ENCODE measurements at places on chromosomes 12 and 14.

DNA sequence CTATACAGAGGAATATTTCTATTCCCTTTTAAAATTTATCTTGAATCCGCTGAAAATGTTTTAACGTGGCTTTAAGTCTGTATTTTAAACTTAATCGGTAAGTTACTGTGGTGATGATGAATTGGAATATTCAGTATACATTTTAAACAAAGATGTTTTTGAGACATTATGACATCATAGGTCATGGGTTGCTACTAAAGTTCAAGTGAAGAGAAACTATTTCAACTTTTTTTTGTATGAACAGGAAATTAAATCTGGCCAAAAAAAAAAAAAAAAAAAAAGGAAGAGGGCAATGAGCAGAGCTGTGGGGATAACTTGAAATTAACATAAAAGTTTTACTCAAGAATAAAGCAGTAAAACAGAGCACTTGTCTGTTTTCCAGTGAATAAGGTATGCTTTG, 109.0 kb downstream of the PLEKHA5 start:
- no peak for DNase-seq

DNA sequence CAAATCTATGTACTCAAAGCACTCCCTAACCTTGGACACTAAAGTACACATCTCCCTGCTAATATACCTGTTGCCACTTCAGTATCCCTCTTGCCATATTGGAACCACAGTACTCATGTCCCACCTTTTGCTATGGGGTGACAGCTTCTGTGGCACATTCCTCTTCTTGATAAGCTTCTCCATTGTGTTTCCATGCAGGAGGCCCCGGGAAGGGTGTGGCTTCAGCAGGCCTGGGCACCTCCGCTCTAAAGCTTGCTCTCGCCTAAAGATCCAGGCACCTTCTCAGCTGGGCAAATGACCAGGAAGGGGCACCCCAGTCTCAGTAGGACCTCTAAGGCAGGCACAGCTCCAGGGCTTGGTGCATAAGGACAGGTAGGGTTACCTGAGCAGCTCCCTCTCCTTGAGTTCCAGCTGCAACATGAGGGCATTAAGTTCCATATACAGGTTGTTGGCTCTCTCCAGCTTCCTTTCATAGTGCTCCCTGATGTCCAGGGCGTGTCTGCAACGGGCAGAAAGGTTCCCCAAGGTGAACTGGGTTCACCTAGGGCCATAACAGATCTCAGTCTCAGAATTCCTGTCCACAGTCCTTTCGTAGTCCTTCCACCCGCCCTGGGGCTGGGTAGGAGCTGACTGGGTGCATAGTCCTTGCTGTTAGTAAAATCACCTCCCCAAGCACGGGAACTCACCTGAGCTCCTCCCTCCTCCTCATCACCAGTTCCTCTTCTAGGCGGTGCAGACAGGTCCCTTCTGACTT, 15.9 kb downstream of the MAP3K12 start:
- no peak for DNase-seq

DNA sequence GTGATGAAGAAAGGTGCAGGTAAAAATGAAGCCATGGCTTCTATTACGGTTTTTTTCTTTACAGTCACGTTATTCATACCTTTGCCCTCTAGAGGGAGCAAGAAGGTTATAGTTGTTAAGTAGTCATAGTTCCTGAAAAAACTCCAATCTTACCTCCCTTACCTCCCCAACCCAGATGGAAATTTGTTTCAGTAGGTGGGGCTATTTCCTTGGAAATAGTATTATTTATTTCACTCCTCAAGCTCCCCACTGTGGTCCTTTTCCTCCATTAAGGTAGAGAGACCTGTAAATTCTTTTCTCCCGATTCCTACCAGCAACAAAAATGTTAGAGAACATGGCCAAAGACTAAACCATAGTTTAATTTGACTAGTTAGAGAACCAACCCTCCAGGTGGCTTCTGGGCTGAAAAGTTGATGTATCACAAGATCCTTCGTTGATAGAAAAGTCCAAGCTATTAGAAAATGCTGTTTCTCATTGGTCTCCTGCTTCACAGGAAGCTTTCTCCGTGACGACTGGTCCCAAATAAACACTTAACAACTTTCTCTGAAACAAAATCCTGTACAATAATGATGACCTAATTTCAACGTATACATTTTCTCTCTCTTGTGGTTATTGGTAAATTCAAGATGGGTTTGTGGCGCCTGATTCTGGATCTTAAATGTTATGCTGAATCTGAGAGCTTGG, 43.5 kb downstream of the TMX1 start:
- DNase-seq = no peak

GRCh38 chr14:60235440-60235839, 13.6 kb upstream of the PPM1A start:
- DNase-seq = no peak

GRCh38 chr12:1419849-1420371, 174.5 kb downstream of the FBXL14 start:
- no peak for DNase-seq

DNA sequence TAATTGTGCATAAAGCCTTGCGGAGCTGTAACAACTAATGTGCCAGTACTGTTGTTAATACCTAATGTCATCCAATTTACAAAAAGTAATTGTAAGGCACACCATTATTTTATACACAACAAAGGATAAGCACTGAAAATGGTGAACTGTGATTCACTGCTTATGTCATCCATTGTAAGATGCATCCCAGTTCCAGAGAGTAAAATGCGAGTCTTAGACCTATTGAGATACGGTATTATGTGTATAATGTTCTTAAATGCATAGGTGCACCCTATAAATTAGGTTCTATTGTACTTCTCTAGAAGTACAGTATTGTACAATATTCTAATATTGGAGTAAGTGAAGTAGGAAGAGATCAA, 406 bp downstream of the PARP2 start:
- DNase-seq = no peak

- DNase-seq = no peak
These were observed 34.9 kb downstream of the PLEKHD1 start for GRCh38 chr14:69519204-69520100.

- no peak for DNase-seq
These were observed 123.4 kb downstream of the PTPRQ start for GRCh38 chr12:80567401-80567800.

- DNase-seq = no peak
These were observed 116.0 kb downstream of the METTL25 start for GRCh38 chr12:82474181-82474797.

GRCh38 chr14:99163446-99163845, 108.6 kb downstream of the BCL11B start:
- DNase-seq = no peak

- no peak for DNase-seq
These were observed 154.4 kb downstream of the LRIG3 start for GRCh38 chr12:58765653-58766512.

DNA sequence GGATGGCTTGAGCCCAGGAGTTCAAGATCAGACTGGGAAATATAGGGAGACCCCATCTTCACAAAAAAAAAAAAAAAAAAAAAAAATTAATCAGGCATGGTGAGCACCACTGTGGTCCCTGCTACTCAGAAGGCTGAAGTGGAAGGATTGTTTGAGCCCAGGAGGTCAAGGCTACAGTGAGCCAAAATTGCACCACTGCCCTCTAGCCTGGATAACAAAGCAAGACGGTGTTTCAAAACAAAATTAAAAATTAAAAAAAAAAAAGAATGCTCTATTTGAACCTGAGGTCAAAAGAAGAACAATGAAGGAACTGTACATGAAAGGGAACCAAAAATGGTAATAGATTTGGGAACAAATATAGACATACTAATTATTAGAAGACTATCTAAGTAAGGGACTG, 40.4 kb downstream of the BMP4 start:
- no peak for DNase-seq

DNA sequence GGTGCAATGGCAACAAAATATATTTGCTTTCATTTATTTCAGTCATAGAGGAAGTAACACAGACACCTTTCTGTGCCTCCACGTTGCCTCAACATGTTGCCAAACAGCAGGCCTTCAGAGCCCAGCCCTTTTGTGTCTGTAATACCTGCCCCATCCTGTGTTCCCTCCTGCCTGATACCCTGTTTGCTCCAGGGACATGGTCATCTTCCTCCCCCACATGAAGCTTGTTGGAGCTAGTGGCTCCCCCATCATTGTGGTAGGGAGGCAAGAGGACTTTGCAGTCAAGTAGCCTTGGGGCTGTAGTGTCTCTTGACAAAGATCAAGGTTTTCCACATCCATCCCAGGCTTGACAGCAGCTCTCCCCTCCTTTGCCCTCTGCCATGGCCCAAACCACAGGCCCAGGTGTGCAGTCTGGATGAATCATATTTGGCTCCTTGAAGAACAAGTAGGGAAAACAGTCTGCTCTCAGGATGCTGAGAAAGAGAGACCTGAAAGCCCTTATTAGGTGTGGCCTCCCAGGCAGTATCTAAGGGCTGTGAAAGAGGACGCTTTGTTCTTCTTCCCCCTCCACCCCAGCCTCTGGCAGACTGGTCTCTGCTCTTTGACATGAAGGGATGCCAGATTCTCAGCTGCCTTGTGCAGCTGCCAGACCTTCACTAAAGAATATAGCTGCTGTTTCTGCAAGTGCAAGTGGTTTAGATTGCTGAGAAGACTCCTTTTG, 329.0 kb downstream of the C12orf75 start:
- DNase-seq = no peak

All from stimulated activated CD4-positive, alpha-beta T cell treated with anti-CD3 and anti-CD28 coated beads, Interleukin-1b, Interleukin-23, amount 100 ng/mL, for 1 hour (primary cell).